Mucosa of descending colon (tissue), 3 donors: ENCODE measurements at places on chromosomes 12 and 14. TPM values are rescaled to one million over a fixed set of nuclear protein-coding genes. Genes with fewer than 3 reads are reported as not detected.
A peak's percentile ranks its signal among the peaks of the same experiment; 100 is the strongest.

- DNase-seq: no peak
Measured at GRCh38 chr14:76113691-76114090, 38.0 kb upstream of the GPATCH2L start.

- DNase-seq: no peak
Measured at GRCh38 chr14:30656190-30656632, 34.1 kb downstream of the SCFD1 start.

DNA sequence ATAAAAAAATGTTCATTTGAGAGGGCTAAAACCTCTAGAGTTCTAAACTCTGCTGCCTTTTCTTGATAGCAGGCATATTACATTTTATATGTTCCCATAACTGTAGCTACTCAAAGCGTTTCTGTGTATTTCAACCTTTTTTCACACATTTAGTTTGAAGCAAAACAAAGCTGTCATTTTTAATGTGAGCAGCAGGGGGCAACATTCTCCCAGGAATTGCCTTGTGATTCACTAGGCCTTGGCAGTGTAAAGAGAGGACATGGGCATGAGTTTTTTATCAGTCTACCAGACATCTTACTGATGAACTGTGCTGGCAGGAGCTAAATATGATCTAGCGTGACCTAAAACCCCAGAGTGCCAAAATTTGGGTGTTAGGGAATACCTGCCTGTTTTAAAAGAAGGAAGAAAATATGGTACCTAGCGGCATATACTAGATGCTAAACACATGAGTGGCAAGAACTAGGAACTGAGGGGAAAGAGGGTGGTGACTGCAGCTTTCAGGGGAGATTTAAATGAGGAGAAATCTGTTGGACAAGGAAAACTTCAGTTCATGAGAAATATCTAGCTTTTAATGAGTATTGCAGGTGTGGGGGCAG lies 65.3 kb downstream of the IFT43 start:
- peak; percentile 75 for DNase-seq

- DNase-seq: no peak
Measured at GRCh38 chr12:1056390-1056789, 65.4 kb downstream of the ERC1 start.

- no peak for DNase-seq
Measured at GRCh38 chr12:26250801-26251200, 55.4 kb downstream of the SSPN start.

GRCh38 chr12:112439769-112440168 lies 21.0 kb downstream of the PTPN11 start:
- DNase-seq: no peak

Gene PFDN5
- total RNA-seq: 390 TPM
